HEK293T (cell line): ENCODE measurements at places on chromosomes 7 and 10.

DNA sequence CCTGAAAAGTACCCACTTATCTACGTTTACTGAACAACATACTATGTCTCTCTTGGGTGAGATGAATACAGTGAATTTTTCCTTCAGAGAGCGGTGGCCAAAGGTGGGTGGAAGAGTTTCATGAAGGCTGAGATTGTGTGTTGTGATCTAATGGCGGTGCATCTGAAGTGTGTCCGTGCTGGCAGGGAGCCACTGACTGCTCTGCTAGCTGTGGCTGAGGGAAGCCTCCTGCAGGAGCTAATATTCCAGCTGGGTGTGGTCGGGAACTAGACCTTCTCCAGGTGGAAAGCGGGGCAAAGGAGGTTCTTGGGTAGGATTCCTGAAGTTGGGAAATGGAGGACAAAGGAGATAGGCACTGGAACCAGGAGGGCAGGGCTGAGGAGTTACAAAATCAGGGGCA is 69.2 kb upstream of the GRB10 start:
- DNase-seq = no peak

- DNase-seq = no peak
Observed at GRCh38 chr7:39592586-39592985, 26.4 kb downstream of the YAE1 start.

DNA sequence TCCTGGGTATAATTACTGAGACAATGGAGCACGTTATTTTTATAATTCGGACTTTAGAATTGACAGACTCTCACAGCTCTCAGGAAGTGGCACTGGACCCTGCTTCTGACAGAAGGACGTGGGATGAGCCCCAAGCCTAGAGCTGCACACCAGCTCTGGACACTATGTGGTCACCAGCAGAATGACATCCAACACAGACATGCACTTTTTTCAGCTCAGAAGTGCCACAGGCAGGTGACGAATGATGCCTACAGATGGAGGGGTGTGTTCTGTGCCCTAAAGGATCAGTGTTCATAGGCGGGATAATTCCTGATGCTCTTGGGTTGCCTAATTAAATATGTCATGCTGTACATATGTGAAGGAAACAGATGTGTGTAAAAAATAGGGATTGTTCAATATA is 87.9 kb downstream of the VIPR2 start:
- DNase-seq = no peak

DNA sequence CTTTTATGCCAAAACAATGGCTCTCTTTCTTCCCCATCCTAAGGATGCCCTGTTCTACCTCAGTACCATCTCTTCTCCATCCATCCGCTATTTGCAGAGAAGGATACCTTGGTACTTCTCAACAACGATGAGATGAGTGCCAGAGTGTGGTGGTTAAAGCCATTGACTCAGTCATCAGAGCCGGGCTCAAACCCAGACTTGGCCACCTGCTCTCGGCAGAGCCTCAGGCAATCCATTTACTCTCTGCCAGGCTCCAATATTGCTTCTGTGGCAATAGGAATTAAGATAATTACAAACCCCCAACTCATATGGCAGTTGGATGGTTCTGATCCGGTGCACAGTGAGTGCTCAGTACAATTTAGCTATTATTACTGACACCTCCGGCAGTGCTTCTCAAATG is 121.3 kb downstream of the PRLHR start:
- no peak for DNase-seq

DNA sequence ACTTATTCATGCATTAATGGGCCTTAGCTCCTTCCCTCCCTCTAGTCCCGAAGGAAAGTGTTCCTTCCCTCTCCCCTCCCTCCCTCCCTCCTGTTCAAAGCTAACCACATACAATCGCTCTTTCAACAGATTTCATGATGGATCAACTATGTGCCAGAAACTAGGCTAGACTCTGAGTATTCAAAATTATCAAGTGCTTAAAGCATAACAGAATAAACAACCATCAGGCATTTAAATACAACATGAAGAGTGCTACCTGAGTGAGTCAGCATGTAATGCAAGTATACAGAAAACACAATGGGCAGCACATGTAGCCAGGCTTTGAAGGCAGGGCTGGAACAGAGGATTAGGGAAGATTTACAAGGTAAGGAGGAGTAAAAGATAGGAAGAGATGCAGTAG is 11.3 kb downstream of the CHCHD3 start:
- DNase-seq = no peak

DNA sequence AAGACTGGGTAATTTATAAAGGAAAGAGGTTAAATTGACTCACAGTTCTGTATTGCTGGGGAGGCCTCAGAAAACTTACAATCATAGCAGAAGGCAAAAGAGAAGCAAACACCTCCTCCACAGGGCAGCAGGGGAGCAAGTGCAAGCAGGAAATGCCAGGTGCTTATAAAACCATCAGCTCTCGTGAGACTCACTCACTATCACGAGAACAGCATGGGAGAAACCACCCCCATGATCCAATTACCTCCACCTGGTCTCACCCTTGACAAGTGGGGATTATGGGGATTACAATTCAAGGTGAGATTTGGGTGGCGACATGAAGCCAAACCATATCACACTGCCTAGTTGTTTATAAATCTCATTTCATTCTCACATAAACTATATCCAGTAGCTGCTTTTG is 28.0 kb upstream of the CPN1 start:
- no peak for DNase-seq

DNA sequence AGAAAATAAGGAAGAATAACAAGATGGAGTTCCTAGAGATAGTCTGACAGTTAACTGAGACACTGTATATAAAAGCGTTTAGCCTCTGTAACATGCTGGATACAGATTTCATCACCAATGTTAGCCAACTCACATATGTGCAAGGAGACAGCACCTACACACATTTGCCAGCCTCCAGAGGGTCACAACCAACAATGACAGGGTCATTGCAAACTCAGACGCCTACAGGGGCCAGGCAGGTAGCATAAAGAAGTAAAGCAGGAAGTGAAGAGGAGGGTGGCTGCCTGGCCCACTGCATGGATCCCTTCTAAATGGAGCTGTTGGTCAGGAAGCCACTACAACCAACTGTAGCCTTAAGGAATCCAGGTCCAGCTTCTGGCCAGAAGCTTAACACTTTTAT is 50.4 kb downstream of the NRAP start:
- no peak for DNase-seq

GRCh38 chr7:23544913-23545354 is 13.2 kb upstream of the TRA2A start:
- no peak for DNase-seq

GRCh38 chr10:73920089-73920488 is 9.2 kb downstream of the PLAU start:
- no peak for DNase-seq

- DNase-seq = no peak
Observed at GRCh38 chr7:7257899-7258692, 75.8 kb downstream of the C1GALT1 start.

GRCh38 chr10:30857803-30858202 is 173.9 kb downstream of the ZNF438 start:
- DNase-seq = no peak

DNA sequence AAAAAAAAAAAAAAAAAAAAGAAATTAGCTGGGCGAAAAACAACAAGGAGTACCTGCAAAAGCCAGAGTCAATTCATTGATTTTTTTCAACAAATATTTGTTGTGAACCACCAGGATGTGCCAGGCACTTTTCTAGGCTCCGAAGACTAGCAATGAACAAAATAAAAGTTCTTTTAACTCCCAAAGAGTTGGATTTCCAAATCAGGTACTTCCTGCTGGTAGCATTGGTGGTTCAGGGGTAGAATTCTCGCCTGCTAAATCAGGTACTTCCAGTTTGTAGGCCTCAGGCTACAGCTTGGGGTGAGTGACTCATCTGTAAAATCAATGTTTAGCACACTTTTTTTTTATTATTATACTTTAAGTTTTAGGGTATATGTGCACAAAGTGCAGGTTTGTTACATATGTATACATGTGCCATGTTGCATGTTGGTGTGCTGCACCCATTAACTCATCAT is 10.9 kb downstream of the PPA1 start:
- no peak for DNase-seq

GRCh38 chr7:66877577-66878300 is 43.3 kb upstream of the TMEM248 start:
- no peak for DNase-seq

- DNase-seq = no peak
Observed at GRCh38 chr10:47334466-47335295, 12.4 kb downstream of the GDF2 start.

DNA sequence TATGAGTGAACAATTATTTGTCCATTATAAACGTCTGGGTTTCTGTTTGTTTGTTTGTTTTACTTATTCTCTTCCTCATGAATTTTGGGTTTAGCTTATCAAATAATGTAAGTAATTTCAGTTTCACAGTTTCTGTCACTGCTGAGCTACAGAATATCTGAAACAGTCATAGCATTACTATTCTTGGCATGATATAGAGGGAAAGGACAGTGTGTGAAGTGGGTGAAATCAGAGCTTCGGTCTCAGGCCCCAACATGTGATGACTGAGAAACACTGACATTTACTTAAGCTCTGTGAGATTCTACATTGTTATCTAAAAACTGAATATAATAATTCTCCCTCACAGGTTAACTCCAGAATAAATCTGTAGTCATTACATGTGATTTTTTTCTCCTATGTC is 8.8 kb upstream of the OR6V1 start:
- DNase-seq = no peak

- DNase-seq = no peak
Observed at GRCh38 chr10:94149702-94150101, 156.0 kb downstream of the PLCE1 start.

DNA sequence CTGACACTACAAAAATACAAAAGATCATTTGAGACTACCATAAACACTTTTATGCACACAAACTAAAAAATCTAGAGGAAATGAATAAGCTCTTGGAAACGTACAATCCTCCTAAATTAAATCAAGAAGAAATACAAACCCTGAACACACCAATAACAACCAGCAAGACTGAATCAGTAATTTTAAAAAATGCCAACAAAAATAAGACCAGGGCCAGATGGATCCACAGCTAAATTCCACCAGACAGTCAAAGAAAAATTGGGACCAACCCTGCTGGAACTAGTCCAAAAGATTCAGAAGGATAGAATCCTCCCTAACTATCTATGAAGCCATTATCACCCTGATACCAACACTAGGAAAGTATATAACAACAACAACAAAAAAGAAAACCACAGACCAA is 277.4 kb downstream of the AGMO start:
- DNase-seq = no peak

GRCh38 chr10:19546224-19546623 is 270.0 kb upstream of the PLXDC2 start:
- DNase-seq = no peak

DNA sequence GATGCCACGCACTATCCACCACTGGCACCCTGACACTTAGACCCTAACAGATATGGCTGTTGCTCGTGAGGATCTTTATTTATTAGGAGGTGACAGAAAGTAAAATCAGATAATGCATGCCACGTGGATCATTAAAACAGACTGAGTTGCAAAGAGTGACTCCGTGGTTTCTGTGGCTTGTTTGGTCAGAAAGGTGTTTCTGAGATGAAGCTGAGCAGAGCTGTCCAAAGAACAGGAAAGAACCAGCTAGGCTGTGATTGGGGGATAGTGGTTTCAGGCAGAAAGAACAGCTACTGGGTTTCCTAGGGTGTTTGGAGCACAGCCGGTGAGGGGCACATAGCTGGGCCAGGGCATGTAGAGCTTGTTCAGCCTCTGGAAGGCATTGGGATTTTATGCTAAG is 34.4 kb downstream of the CSGALNACT2 start:
- DNase-seq = no peak

DNA sequence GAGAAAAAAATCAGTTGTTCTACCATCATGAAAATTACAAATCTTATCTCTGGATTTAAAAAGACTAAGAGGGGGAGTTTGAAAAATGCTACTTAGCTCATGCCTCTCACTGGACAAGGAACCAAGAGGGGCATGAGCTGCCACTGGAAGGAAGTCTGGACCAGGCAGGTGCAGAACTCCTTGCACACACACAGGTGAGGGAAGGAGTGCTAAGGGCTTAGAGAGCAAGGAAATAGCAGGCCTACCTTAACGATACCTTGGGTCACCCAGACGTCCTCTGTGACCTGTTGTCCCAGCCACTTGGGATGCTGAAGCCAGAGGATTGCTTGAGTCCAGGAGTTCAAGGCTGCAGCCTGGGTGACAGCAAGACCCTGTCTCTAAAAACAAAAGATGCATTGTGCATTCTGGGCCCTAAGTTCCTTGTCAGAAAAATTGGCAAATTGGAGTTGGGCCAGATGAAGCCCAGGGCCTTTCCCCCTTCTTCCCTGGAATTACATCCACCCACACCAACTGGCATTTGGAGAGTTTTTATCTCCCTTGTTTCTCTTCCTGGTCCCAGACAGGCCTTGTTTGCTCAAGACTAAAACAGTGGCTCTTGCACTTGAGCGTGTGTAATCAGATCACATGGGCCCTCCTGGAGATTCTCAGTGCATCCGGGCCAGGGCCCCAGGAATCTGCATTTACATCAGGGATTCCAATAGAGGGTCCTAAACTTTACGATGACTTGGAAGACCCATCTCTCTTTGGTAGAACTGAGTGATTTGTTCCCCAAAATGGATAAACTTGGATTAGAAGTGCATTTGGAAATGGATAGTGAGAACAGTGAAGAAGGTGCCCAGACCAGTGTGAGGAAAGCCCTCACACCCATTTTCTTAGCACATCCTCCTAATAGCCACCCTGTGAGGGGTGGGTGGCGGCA is 3.0 kb downstream of the DDIT4 start:
- DNase-seq = no peak

DNA sequence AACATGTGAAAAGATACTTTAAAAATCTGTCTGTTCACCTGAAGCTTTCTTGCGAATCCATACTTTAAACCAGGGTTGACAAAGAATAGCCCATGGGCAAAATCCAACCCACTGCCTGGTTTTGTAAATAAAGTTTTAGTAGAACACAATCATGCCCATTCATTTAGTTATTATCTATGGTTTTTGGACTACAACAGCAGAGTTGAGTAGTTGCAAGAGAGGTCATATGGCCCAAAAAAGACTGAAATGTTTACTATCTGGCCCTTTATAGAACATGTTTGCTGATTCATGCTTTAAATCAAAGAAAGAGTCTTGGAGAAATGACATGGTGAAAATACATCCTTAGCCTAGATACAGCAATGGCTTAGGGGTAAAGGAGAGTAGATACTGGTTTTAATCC is 356.2 kb downstream of the RNLS start:
- DNase-seq = no peak

DNA sequence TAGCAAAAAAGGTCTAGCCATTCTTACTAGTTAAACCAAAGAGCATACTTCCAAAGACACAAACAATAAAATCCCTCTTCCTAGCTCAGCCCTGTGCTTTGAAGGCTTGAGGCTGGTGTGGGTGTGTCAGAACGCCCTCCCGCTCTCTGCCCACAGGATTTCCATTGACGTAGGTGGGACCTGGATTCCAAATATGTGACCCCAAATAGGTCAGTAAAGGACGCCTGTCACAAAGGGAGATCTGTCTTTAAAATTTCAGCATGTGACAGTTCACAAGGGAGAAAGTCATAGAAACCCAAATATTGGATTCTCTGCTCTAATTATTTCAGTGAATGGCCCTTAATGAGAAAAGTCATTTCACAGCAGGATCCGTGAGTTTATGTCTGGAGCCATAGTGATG is 39.9 kb upstream of the LYZL1 start:
- no peak for DNase-seq
